ENCODE measurements at places on chromosomes 7 and 10.

- no peak for DNase-seq
Observed at GRCh38 chr7:106954840-106955239, 89.7 kb upstream of the PRKAR2B start.

DNA sequence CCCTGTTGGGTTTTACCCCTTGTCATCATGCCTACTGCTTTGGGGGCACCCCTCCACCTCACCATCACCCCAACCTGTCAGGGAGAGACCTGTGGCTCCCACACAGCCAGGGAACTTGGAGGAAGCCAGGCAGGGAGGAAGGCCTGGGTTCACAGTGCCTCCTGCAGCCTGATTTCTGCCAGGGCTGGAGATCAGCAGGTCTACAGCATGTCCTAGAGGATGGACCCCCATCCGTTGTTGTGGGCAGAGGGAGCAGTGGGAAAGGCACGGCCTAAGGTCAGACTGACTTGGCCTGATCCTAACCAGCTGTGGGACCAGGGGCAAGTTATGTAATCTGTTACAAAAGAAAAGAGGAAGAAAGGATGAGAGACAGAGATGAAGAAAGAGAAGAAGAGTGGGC lies 28.2 kb downstream of the ZCCHC24 start:
- DNase-seq = peak; percentile 51

GRCh38 chr10:21352886-21353285 lies 172.6 kb downstream of the SKIDA1 start:
- no peak for DNase-seq

GRCh38 chr10:52477305-52477704 lies 163.2 kb downstream of the DKK1 start:
- DNase-seq = no peak

DNA sequence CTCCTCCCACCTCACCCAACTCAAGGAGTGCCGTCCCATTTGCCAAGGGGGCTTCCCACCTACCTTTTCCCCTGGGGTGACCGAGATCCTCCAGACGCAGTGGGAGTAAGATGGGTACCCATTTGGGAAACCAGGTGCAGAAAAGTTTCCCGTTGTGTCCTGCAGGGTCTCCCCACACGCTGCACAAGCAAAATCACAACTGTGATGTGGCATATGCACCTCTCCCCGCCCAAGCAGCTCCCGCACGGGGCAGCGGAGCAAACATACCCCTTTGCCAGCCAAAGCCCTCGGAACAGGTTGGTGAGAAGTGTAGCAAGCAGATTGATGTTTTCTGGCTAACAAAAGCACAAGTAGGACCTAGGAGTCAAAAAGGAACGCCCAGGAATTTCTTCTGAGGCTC lies 51.5 kb upstream of the OPALIN start:
- DNase-seq = no peak

- DNase-seq = no peak
Observed at GRCh38 chr10:102200751-102201640, 25.1 kb upstream of the ELOVL3 start.

- no peak for DNase-seq
Observed at GRCh38 chr7:69067397-69067796, 530.9 kb upstream of the AUTS2 start.

- DNase-seq = peak; percentile 20
Observed at GRCh38 chr10:17227367-17228090, 512 bp upstream of the VIM start.

- DNase-seq = peak; percentile 39
Observed at GRCh38 chr7:94562525-94562924, 52.9 kb downstream of the CASD1 start.

GRCh38 chr7:104497379-104497967 lies 169.1 kb downstream of the LHFPL3 start:
- DNase-seq = no peak

- no peak for DNase-seq
Observed at GRCh38 chr10:69641261-69641980, 11.4 kb downstream of the FAM241B start.

DNA sequence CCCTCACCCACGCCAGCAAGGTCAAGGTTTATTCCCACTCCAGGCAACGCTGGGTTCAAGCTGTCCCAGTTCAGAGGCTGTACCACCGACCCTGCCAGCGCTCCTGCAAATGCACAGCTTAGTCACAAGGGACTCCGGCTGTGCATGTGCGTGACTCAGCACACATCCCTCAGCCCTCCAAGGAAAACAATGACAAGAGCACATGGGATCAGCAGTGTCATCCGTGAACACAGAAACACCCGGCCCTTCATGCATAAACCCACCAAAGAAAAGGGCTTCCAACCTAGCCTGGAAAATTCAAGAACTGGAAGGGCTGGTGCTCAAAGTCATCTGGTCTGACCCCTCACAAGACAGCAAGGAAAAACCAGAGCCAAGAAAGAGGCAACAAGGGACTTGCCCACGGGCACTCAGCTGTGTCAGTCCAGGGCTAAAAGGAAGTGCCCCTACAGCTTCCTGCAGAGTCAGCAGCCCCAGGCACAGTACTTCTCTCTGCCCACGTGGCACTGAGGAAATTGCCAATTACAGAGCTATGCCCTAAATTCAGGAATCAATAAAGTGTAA lies 106.1 kb downstream of the KCNMA1 start:
- no peak for DNase-seq

DNA sequence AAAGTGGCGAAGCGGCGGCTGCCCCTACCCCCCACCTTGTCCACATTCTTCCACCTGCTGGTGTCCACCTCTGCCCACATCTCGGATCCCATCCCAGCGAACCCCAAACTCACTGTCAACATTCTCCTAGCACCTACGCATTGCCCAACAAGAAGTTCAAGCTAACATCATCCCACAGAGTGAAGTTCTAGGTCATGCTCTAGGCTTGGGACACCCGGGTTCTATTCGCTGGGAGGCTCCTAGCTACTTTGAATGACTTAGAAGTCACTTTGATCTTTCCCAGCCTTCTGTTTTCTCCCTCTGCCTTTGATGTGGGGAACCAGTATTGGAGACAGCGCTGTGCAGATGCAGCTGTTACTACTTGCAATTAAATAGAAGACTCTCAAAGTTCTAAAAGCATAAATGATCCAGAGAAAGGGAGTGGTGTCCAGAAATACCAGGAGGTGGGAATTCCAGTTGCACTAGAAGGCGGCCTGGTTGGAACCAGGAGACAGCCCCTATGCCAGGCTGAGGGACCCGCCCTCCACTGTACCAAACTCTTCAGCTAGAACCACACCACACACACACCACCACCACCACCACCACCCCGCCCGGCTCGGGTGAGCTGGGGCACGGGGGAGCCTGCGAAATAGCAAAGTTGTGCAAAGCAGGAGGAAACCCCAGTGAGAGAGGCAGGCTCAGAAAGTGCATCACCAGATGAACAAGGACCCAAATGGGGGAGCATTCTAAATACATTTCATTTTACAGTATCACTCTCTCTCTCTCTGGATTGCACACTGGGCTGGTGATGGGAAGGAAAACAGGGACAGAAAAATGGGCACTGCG lies 5.5 kb upstream of the VGF start:
- DNase-seq = no peak

DNA sequence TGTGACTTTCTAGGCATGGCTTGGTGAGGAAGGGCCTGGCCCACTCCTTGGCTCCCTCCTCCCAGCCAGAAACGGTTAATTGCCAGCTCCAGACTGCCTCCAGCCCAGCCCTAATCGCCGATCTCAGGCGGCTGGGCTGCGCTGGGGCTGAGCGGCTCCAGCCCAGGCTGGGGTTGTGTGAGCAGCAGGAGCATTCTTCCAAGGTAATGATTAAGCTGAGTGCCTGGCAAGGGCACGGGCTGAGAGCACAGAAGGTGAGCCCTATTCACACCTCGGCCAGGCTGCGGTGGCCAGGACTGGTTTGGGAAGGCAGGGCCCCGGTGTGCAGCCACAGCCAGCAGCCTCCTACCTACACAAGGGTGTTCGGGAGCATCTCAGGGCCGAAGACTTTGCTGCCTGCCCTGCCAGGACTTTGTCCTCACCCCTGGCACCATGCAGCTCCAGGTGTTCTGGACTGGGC lies at the start of gene TMEM72:
Gene TMEM72 (plus strand): TSS at position 257 of the 460 bp plus-strand sequence. CDS start 176 bp downstream, at position 433.
- DNase-seq = no peak

GRCh38 chr7:139548302-139549028 lies 25.0 kb downstream of the CLEC2L start:
- DNase-seq = no peak

- DNase-seq = no peak
Observed at GRCh38 chr7:87541648-87542047, 59.0 kb downstream of the ABCB1 start.

DNA sequence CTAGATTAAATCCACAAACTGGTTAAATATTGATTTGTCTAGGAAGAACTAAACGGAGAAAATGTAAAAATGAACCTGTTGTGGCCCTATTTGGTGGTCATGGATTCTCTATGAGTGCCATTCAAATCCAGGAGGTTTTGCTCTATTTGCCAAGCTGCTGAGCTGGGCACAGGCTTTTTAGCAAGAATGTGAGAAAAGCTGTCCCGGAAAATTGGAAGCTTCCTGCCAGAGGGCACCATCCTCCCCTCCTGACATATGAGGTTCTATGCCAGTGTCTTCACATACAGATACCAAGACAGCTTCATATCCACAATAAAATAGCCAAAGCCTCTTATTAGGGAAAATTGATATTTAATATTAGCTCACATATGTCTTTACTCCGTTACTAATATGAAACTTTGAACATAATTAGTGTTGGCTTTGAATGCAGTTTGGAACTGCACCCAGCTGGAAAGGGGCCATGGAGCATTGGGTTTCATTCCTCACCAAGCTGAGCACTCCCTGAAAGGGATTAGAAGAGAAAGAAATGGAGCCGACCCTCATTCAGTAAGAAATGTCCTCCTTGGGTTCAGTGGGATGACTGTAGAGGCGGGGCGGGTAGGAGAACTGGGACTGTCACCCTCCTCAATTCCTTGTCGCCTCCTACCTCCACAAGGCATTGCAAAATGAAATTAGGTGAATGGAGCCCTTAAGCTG lies 47.8 kb downstream of the NRCAM start:
- DNase-seq = no peak

DNA sequence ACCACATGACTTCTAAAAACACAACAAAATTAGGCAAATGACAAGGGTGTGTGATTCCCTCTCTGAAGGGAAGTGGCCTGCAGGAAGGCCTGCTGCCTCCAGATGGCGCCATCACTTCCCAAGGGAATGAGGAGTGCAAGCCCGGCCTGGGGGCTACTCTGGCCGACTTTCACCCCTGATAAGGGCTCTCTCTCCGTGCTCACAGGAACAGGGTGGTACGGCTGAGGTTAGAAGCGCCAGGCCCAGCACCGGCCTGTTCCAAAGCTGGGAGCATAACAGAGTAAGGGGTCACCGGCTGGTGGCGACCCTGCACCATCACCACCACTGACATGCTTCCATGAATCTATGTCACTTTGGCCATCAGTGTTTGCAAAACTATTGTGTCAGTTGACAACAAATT lies 13.1 kb downstream of the RBP3 start:
- peak; percentile 39 for DNase-seq

DNA sequence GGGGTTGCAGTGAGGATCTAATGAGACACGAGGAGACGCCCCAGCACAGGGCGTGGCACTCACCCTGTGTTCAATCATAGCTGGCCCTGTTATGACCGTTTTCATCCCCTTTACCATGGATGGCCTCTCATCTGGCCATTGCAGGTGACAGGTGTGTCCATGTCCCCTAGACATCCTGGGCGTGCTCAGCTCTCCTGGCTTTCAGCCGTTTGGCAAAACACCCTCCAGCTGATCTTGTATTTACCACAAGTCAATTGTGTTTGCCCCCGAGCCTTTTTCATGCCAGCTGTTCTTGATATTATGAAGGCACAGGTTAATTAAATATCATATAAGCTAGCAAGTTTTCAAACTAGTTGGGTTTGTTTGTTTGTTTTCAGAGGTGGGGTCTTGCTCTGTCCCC lies 97.1 kb downstream of the CHST15 start:
- DNase-seq = no peak

DNA sequence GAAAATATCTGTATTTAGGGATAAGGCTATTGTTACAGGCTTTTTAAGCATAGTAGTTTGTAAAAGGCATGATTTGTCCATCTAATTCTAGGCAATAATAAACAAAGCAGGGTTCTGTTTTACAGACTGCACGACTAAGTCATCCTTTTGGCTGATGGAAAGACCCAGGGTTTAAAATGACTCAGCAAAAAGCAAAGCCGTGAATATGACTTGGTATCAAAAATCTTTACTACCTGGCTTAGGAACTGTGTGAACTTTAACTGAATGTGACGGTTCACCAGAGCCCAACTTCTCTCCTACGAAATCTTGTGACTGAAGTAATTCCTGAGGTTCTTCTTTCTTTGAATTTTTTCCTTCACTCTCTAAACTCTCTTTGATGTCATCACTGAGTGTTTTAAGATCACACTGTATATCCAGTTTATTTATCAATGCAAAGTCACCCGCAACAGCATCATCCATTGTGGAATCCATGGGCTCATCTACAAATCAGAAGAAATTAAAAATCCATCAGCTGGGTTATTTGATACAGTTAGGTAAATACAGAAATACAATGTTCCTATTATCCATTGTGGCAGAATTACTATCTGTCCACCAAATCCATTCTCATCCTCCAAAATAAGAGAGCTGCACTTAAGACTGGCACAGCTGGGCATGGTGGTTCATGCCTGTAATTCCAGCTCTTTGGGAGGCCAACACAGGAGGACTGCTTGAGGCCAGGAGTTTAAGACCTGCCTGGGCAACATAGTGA lies 17.0 kb downstream of the ATE1 start:
- no peak for DNase-seq

DNA sequence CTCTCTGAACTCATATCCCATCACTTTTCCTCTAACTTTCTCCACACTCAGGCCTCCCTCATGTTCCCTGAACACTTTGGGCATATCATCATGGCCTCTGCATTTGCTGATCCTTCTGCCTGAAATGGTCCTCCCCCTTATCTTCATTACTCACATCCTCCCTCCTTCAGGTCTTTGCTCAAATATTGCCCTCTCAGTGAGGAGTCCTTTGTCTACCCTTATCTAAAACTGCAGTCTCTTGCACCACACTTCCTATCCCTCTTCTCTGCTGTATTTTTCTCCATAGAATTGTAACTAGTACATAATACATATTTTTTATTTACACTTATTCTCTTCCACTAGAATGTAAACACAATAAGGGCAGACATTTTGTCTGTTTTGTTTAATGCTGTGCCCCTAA lies 41.7 kb downstream of the DNAJC1 start:
- DNase-seq = no peak

GRCh38 chr7:151721694-151722093 lies 155.2 kb downstream of the PRKAG2 start:
- DNase-seq = no peak

Data from AML-193 (cell line).